ENCODE measurements at places on chromosomes 2 and 18. TPM values are rescaled to one million over a fixed set of nuclear protein-coding genes. Genes with fewer than 3 reads are reported as not detected.

Gene ZNF396
- 3.3 TPM for total RNA-seq

Gene DAPL1
- total RNA-seq = not detected

Gene CD207
- not detected for total RNA-seq

Gene KATNAL2
- total RNA-seq = 1.4 TPM

Gene CCL20
- 1.0 TPM for total RNA-seq

Gene DNAJC5G
- not detected for total RNA-seq

Gene KLHL14
- 3.6 TPM for total RNA-seq

Gene UGT1A9
- not detected for total RNA-seq

Gene CACNB4
- total RNA-seq = 1.3 TPM

Gene UGT1A5
- total RNA-seq = not detected

Gene POTEC
- total RNA-seq = not detected

Gene XDH
- total RNA-seq = 4.4 TPM

Gene UPP2
- not detected for total RNA-seq

Gene SMAD2
- total RNA-seq = 98.2 TPM

Gene LDLRAD4
- 5.8 TPM for total RNA-seq

Gene ATG16L1
- total RNA-seq = 54.1 TPM

Gene GKN1
- not detected for total RNA-seq

Gene NCKAP5
- total RNA-seq = 0.33 TPM

Gene MPP4
- not detected for total RNA-seq

Gene FARSB
- 20.0 TPM for total RNA-seq

Gene ELMOD3
- 19.9 TPM for total RNA-seq

Gene CDK5R2
- total RNA-seq = 0.21 TPM

Gene HOXD13
- not detected for total RNA-seq

Gene C1QL2
- not detected for total RNA-seq

Gene IKZF2
- total RNA-seq = 4.4 TPM

Gene PSD4
- total RNA-seq = 12.1 TPM

Gene EIPR1
- total RNA-seq = 67.2 TPM

Gene PROKR1
- total RNA-seq = not detected

Gene TTC32
- total RNA-seq = 2.8 TPM

Gene CYS1
- 12.2 TPM for total RNA-seq

Gene KIAA2012
- total RNA-seq = not detected

Gene PPIG
- 15.3 TPM for total RNA-seq

Gene MYO7B
- 0.50 TPM for total RNA-seq

Gene GALNT14
- 47.3 TPM for total RNA-seq
